ENCODE measurements at places on chromosomes 11 and 22. TPM values are rescaled to one million over a fixed set of nuclear protein-coding genes. Genes with fewer than 3 reads are reported as not detected.

TSGA10IP gene
- polyA plus RNA-seq, result not detected

PDE2A gene
- polyA plus RNA-seq, result 6.9 TPM

APOBEC3B gene
- polyA plus RNA-seq, result 0.15 TPM

PHF21B gene
- polyA plus RNA-seq, result 0.03 TPM
